Activated naive CD4-positive, alpha-beta T cell treated with anti-CD3 and anti-CD28 coated beads, Interleukin-2, amount 50 U/mL, for 72 hours (primary cell): ENCODE measurements at places on chromosomes 1 and 21. TPM values are rescaled to one million over a fixed set of nuclear protein-coding genes. Genes with fewer than 3 reads are reported as not detected.

- peak; percentile 51 for DNase-seq
Measured at GRCh38 chr1:46223472-46223943, 20.4 kb downstream of the LURAP1 start.

- no peak for DNase-seq
Measured at GRCh38 chr21:28193189-28193588, 799.5 kb downstream of the LTN1 start.

GRCh38 chr1:197307551-197307950 lies 39.5 kb downstream of the CRB1 start:
- no peak for DNase-seq

DNA sequence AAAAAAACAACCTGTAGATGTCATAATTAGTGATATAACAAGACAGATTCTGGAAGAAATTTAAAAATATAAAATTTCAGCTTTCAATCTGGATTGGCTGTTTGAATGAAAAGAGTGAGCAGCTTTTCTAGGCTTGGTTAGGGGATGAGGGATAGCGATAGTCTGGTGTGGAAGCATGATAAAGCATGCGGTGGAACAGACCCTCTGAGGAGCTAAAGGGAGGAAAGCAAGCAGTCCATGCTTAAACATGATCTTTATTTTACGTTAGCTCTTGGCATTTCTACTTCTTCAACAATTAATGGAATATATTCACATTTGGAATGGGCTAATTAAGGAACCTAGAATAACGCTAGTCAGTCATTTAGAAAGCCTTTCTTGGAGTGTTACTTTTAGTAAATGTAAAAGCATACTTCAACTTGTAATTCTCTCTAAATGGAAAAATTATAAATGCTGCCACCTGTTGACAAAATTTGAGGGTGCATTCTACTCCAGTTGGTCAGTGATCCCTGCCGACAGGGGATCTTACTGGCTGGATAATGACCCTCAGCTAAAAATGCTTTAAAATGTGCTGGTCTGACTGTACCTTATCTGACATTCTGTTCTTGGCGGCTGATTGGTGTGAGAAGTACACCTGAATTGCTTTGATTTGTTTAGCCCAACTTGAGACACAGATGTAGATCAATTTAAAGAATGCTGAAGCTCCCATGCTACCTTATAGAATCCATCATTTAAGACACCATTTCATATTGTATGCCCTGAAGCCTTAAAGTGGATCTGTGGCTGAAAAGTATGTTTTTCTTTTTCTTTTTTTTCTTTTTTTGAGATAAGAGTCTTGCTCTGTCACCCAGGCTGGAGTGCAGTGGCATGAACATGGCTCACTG lies 61.2 kb downstream of the AK4 start:
- no peak for DNase-seq

DNA sequence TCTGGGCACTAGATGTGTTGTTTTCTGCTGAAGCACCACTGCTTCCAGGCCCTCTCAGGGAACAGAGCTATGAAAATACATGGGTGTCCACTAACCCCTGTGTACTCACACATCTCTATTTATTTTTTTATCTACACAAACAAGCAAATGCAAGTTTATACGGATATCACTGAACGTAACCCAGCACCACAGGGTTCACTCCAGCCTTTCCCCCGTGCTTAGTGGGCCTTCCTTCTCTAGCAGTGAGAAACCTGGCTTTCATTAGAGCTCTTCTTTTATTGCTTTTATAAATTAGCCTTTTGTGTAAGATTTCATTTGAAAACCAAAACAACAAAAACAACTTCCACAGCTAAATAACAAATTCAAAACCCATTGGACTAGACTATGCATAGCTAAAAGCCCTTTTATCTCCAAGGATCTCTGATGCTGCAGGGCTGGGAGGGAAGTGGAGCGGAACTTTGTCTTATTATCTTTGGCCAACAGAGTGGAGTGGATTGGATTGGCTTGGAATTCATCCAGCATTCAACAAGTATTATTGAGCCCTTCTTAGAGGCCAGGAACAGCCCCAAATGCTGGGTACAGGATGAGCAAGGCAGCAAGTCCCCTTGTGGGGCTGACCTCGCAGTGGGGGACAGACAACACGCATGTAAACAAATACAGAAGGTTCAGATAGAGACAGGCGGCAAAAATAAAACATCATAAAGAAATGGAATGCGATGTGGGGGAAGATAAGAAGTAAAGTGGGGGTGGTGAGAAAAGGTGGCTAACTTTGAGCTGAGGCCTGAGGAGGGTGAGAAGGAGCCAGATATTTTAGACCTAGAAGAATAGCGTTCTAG lies 371.8 kb upstream of the POU3F1 start:
- no peak for DNase-seq

DNA sequence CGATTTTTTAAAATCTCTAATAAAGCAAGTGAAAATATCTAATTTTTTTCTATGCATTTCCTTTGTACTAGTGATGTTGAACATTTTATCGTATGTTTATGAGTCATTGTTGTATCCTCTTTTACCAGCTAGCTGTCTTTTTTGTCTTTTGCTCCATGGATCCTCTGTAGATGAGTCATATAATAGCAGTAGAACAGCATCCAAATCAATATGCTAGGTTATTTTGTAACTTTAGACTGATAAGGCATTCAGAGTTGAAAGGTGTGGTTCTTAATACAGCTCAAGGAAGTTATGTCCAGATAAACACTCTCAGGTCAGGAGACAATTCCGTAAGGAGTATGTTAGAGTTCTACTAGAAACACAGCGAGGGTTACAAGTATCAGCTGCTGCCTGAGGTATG lies 31.9 kb downstream of the MAP10 start:
- DNase-seq: no peak

The GPR153 gene
- total RNA-seq: 0.73 TPM

The FMO5 gene
- total RNA-seq: 0.23 TPM

The ADORA3 gene
- total RNA-seq: 0.11 TPM

The MCOLN2 gene
- total RNA-seq: 37.4 TPM

The TMEM200B gene
- total RNA-seq: 0.43 TPM

The SH2D2A gene
- total RNA-seq: 186 TPM

The LENEP gene
- total RNA-seq: 0.66 TPM

The COX20 gene
- 28.1 TPM for total RNA-seq

The TBX19 gene
- total RNA-seq: 2.0 TPM
